ENCODE measurements at places on chromosomes 12 and 14.

GRCh38 chr14:61558271-61558670 lies 137.0 kb upstream of the HIF1A start:
- DNase-seq: no peak

DNA sequence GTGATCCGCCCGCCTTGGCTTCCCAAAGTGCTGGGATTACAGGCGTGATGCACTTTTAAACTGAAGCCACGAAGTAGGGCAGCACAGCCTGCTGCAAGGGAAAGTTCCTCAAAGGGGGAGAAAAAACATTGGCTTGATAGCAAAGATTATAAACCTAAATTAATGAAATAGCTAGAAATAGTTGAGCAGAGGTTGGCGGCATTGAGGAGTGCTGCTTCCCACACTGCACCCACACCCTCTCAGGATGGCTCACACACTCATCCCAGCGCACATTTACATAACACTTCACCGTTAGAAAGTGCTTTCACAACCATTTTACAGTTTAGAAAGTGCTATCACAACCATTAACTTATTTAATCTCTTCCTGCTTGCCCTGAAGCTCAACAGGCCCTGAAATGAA lies 44.4 kb upstream of the TCL1A start:
- no peak for DNase-seq

- DNase-seq: no peak
Measured at GRCh38 chr12:71865166-71865713, 25.7 kb downstream of the TBC1D15 start.

GRCh38 chr14:95523815-95524448 lies 7.5 kb upstream of the SYNE3 start:
- peak; percentile 78 for DNase-seq

- no peak for DNase-seq
Measured at GRCh38 chr12:12239127-12239526, 27.7 kb downstream of the LRP6 start.

- no peak for DNase-seq
Measured at GRCh38 chr12:88471331-88472045, 108.8 kb downstream of the KITLG start.

DNA sequence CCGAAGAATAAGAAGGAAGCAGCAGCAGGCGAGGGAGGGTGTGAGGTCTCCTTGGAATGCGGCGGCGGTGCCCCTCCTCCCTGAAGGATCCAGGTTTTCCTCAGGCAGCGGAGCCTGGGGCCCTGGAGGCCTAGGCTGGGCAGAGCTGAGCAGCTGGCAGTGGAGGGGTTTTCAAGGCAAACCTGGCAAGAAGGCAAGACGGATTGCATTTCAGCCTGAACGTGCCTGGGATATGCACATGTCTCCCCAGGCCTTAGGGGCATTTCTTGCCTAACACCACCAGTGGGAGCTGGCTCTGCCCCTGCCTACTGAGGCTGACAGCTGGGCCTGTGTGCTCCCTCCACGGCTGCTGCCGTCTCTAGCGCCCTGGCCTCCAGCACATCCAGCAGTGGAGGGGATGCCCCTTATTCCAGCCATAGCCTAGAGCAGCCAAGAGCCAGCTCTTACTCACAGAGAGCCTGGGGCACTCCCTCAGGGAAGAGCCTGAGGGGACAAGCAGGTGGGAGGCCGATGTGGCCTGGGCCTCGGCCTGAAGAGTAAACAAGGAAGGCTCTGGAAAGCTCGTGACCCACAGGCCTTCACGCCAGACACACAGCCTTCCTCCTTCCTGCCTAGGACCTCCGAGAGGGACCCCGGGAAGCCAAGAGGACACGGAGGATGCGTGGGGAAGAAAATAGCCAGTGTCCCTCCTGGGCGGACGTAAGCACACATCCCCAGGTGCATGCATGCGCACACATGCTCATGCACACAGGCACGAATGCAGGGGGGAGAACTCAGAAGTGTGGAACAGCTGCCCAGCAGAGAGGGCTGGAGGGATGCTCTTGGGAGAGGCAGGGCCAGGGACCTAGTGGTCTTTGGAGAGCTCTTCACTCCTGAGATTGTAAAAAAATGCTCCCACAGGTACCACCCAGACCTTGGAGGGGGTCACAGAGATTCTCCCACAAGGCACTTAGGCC lies 23.0 kb upstream of the EIF2B2 start:
- DNase-seq: peak; percentile 28

- no peak for DNase-seq
Measured at GRCh38 chr14:26525085-26525484, 72.7 kb downstream of the NOVA1 start.

- no peak for DNase-seq
Measured at GRCh38 chr14:74756326-74756725, 6.8 kb upstream of the YLPM1 start.

GRCh38 chr12:115044073-115044472 lies 360.1 kb upstream of the TBX3 start:
- DNase-seq: no peak

DNA sequence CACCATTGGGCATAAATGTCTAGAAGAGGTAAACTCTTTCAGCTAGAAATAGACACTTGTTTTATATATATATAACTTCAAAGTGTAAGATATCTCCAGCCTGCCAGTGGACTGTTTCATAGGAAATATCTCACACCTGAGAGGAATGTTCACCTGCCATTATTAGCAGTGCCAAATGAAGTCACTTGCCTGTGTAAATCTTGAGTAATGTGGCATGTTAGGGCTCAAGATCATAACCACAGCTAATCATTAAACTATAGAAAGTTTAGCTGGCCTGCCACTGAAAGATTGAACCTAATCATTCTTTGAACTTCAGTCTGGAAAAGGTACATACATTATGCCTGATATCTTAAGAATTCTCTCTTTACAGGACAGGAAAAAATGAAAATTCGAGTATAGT lies 25.5 kb upstream of the KCNJ8 start:
- DNase-seq: no peak

Data from hematopoietic multipotent progenitor cell treated with erythropoietin and hydrocortisone succinate and interleukin-3 and kit ligand, for 4 days (in vitro differentiated cells).